NCI-H2171 treated with DMSO at 0.1 percent for 48 hours (cell line): ENCODE measurements at places on chromosomes 4 and X.

DNA sequence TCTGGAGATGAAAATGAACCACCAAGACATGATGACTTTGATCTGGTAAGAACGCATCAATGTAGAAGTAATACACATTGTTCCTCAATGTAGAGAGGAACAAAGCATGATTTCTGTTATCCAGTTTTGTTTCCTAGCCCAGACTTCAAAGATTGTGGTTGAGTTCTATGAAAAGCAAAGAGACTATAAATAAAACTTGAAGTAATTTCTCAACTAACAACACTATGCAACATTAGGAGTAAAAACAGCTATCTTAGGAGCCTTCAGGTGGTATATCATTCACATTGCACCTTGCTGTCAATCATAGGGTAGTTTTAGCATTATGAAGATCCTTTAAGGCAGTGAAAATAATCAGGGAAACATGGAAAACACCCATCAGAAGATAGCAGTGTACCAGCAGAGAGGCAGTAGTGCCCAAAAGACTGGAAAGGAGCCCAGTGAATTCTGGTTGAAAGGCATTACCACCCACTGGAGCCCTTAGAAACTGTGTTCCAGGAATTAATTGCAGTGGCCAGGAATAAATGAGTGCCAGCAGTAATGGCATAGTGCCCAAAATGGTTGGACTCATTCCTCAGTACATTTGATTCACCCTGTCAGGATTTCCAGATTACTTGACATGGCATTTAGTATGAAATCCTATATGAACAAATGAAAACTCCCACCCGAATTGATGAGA is 300.7 kb upstream of the CXXC4 start:
- DNase-seq: no peak

GRCh38 chrX:15356444-15356843 is 21.1 kb upstream of the PIGA start:
- DNase-seq: no peak

DNA sequence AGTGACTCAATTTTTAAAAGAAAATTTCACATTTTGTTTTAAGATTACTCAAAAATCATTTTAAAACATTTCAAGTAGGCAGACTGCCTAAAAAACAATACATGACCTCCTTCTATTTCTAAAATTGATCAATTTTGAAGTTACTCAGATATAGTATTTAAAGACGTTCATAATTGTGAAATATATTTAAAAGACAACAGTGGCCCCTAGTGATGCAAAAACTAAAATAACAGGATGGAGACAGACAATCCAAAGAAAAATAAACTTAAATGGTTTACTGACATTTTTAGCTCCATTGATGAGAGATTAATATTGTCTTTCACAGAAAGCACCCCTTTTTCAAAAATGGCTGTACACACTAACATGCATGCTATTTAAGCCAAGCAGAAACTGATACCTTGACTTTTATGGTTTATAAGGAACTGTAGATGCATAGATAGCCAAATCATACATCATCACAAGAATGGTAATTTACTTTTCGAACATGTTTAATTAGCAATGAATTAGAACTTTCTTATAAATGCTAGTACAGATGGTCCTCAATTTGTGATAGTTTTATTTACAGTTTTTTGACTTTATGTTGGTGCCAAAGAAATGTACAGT is 69.8 kb upstream of the FAT4 start:
- no peak for DNase-seq

DNA sequence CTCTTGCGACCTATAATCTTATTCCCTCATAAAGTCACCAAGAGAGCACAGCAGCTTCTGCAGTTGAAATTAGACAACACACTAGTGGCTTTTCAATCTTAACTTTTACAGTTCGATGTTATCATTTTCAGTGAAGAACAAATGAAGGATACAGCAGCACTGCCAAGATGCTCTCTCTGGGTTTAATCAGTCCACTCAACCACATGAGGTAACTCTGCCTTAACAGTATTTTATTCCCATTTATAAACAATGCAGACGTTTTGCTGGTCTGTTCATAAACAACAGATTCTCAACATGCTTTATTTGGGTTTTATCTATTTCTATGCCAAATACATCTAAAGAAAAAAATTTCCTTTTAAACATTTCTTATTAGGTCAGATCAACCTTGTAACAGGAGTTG is 646.0 kb upstream of the FAM241A start:
- no peak for DNase-seq

GRCh38 chr4:84938316-84938715 is 28.2 kb downstream of the WDFY3 start:
- DNase-seq: no peak

GRCh38 chr4:152289941-152290340 is 246.0 kb downstream of the FBXW7 start:
- no peak for DNase-seq

DNA sequence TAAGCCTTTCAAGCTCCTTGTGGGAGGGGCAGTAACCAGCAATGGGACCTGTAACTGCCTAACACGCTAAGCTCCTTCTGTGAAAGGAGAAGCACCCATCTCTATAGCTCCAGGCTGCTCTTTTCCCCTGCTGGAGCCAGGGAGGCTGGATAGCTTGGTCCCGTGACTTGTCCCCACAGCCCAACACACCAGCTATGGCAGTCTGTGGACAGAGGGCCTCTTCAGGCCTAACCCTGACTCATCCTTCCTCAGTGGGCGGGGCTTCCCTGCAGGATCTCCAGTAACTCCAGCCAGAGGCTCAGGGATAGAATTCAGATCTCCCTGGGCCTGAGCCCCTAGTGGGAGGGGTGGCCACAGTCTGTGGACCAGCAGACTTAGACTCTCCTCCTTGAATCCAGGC is 1290.1 kb downstream of the PCDH7 start:
- no peak for DNase-seq

DNA sequence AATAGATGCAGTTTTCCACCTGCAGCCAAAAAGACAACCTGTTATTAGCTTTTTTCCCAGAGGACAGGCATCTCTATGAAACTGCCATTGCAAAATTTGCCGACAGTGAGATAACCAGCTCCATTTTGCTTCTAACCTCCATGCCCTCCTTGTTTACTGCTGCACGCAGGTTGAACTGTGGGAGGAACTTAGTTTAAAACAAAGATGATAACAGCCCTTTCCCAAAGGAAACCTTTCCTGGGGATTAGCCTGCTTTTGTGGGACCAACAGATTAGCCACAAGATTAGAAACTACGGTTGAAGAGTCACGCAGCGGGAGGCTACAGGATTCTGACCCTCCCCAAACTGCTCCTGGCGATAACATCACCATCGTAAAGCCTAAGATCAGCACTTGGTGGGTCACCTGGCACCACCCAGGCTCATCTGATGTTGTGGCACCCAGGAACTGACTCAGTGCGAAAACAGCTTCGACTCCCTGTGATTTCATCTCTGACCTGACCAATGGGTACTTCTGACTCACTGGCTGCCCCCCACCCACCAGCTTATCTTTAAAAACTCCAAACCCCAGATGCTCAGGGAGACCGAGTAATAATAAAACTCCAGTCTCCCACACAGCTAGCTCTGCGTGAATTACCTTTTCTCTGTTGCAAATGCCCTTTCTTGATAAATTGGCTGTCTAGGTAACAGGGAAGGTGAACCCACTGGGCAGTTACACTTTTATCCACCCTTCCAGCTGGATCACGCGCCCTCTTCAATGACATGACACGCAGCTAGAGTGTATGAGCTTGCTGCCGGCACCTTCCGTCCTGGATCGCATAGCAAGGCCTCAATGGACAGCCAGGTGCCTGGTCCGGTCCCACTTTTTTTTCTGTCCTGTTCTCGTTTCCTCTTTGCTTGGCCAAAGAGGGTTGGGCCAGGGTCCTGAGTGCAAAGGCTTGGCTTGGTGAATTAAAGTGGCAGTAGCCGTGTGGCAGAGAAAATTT is 27.2 kb downstream of the NOP14 start:
- DNase-seq: no peak

DNA sequence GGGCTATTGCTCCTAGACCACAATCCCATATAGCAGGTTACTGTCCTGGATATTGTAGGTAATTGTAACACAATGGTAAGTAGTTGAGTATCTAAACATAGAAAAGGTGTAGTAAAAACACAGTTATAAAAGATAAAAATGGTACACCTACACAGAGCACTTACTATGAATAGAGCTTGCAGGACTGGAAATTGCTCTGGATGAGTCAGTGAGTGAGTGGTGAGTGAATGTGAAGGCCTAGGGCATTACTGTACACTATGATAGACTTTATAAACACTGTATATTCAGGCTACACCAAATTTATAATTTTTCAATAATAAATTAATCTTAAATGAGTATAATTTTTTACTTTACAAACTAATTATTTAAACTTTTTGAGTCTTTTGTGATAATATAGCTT is 425.7 kb downstream of the PABPC4L start:
- no peak for DNase-seq

- DNase-seq: peak; percentile 12
Measured at GRCh38 chr4:123661080-123661737, 264.6 kb downstream of the SPRY1 start.

- no peak for DNase-seq
Measured at GRCh38 chr4:69058410-69059059, 37.7 kb upstream of the UGT2B7 start.

DNA sequence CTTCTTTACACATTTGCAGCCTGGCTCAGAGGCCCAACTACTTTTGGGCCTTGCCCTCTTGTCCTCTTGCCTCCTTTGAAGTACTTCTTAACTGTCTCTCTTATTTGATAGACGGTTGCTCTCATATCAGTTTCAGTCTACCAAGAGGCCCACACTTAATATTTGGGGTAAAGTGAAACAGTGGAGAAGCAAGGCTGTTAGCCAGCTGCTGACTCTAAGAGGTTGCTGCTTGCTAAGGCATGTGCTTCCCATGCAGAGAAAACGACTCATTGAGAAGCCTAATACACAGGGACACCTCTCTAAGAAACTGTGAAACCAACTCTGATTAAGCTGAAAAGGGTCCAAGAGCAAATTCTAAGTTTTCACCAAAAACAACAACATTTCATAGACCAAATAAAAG is 94.6 kb downstream of the PPP3CA start:
- peak; percentile 67 for DNase-seq

DNA sequence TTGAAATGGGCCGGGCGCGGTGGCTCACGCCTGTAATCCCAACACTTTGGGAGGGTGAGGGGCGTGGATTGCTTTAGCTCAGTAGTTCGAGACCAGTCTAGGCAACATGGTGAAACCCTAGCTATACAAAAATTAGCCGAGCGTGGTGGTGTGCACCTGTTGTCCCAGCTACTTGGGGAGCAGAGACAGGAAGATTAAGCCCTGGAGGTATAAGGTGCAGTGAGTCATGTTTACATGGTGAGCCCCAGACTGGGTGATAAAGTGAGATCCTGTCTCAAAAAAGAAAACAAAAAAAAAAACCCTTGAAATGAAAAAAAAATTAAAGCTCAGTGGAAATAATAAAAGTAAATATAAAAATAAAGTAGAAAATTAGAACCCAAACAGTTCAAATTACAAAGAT is 6.9 kb upstream of the XAGE2 start:
- no peak for DNase-seq

DNA sequence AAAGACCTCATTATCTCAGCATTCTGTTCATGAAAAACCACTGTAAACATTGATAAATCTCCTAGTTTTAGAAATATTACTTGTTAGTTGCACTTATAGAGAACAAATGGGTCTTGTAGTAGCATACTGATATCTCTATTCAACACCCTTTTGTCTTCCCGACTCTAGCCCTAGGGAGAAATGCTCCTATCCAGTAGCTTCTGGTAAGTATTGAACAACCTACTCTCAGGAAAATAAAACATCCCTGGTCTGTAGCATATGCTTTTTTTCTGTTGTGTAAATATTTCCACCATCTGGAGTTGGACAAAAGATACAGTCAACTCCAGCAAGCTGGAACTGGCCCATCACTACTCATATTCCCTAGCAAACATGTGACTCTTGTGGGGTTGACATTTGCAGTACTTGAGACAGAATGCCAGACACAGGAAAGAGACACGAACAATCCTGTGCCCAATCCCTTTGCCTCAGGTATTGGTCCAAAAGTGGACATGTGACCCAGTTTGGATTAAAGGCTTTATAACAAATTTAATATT is 188.2 kb downstream of the GC start:
- DNase-seq: peak; percentile 97
